HEK293T (cell line): ENCODE measurements at places on chromosomes 2 and 18.

- DNase-seq: peak; percentile 31
Observed at GRCh38 chr2:30231996-30232800, 864 bp downstream of the LBH start.

GRCh38 chr2:76679025-76679396, 843.2 kb downstream of the LRRTM4 start:
- no peak for DNase-seq

- DNase-seq: no peak
Observed at GRCh38 chr18:74967979-74968378, 241.0 kb downstream of the PTGR3 start.

DNA sequence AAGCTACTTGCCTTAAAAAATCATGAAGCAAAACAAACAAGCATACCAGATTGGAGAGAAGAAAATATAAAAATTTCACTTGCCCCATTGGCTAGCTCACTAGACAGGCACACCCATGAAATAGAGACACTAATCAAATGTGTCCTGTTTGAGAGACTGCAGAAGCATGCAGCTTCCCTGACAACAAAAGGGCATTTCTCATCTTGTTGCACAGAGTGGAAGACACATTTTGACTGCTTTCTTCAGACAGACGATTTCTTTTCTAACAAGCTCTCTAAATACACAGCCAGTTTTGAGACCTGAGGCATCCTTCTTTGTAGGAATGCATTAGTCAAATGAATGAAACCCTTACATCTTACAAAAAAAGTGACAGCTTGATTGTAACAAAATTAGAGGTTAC, 1558.6 kb upstream of the NXPH2 start:
- DNase-seq: no peak

DNA sequence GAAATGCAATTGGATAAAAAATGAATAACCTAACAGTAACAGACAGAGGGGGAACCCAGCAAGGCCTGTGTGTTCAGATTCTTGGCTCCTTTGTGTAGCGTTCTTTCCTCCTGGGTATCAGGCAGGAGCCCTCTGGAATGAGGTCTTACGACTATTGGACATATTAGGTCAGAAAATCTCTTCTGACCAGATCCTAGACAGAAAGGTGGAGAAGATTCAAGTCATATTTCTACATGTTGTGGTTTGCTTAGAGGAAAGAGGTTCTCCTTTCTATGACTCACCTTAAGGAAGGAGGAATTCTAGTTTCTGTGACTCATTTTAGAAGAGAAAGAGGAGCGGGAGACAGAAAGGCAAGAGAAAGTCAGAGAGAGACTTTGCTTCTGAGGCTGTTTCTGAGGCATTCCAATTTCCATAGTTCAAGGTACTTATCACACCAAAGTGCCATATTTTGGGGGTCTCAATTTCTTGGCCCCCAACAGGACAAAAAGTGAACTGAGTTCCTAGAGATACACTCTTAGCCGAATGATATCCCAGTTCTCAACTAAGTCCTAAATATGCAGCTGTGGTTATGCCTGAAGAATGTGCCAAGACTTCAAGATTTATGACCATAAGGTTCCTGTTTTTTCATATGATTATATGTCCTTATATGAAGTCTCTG, 618.6 kb downstream of the ZEB2 start:
- DNase-seq: no peak

DNA sequence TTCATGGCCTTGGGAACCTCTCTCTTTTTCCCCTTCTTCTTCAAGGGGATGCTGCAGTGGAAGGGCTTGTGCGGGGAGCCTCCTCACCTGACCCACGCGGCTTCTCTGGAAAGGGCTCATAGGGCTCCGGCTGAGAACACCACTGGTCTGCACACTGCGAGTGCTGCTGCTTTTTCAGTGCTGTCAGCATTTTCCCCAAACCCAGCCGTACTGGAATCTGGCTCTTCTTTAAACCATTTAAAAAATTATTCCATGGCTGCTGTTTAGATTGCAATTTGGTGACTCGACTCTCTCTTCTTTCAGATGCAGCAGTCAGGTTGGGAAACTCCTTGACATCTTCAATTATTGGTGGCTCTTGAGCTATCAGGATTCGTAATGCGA, 272.6 kb upstream of the DSEL start:
- DNase-seq: no peak

- DNase-seq: no peak
Observed at GRCh38 chr2:218721934-218722333, 11.3 kb downstream of the TTLL4 start.

GRCh38 chr2:32858713-32859112, 88.0 kb upstream of the LTBP1 start:
- no peak for DNase-seq

DNA sequence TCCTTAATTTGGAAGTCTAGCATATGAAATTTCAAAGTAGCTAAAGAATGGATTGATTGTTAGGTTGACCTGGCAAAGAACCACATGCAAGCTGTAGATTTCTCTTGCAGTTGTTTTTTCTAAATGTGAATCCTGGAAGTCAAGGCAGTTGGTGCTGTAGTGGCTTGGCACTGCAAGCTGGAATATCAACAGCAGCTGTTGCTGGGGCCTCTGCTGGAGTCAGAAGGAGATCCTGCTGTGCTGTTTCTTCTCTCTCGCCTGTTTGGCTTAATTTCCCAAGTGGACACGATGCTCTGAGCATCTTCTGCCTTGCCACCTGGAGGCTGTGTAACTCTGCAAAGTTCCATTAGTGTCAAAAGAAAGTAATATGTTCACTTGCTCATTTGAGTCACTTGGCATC, 12.6 kb downstream of the PIK3C3 start:
- DNase-seq: no peak
